A375 (cell line): ENCODE measurements at places on chromosomes 6 and 20. TPM values are rescaled to one million over a fixed set of nuclear protein-coding genes. Genes with fewer than 3 reads are reported as not detected.

The MLN gene
- total RNA-seq, result not detected in 2 replicates

The GABRR1 gene
- not detected in 2 replicates for total RNA-seq

The BPIFB4 gene
- total RNA-seq, result not detected in 2 replicates

The PEX3 gene
- total RNA-seq, result 7.6 and 9.9 TPM in 2 replicates

The RIN2 gene
- total RNA-seq, result 10.9 and 11.4 TPM in 2 replicates

The DOK5 gene
- total RNA-seq, result 0.40 and 0.53 TPM in 2 replicates

The CLDN20 gene
- total RNA-seq, result 0.11 TPM in 1 of 2 replicates, not detected in the other

The C6orf15 gene
- total RNA-seq, result not detected in 2 replicates

The LAMA2 gene
- total RNA-seq, result 2.0 and 2.6 TPM in 2 replicates

The CLIC5 gene
- 0.03 TPM in 1 of 2 replicates, not detected in the other for total RNA-seq

The CLVS2 gene
- total RNA-seq, result 0.13 and 0.60 TPM in 2 replicates

The EBF4 gene
- 0.19 and 0.37 TPM in 2 replicates for total RNA-seq

The KHDC1L gene
- not detected in 2 replicates for total RNA-seq

The MACROD2 gene
- total RNA-seq, result 1.9 and 2.6 TPM in 2 replicates

The DUSP15 gene
- total RNA-seq, result 1.5 and 3.1 TPM in 2 replicates

The SAMD5 gene
- 0.11 and 0.19 TPM in 2 replicates for total RNA-seq

The AFG1L gene
- 2.5 and 2.9 TPM in 2 replicates for total RNA-seq

The MCCD1 gene
- not detected in 2 replicates for total RNA-seq

The RSPO4 gene
- total RNA-seq, result not detected in 2 replicates

The ULBP1 gene
- not detected in 2 replicates for total RNA-seq

The FOXQ1 gene
- total RNA-seq, result not detected in 2 replicates

The ANKRD66 gene
- not detected in 2 replicates for total RNA-seq

The PLG gene
- not detected in 2 replicates for total RNA-seq

The FANCE gene
- 11.0 and 12.6 TPM in 2 replicates for total RNA-seq

The NHLRC1 gene
- 0.30 and 0.40 TPM in 2 replicates for total RNA-seq

The PTK6 gene
- 0.24 TPM in 1 of 2 replicates, not detected in the other for total RNA-seq

The IYD gene
- 0.04 TPM in 1 of 2 replicates, not detected in the other for total RNA-seq

The PGC gene
- total RNA-seq, result not detected in 2 replicates

The PSMB9 gene
- total RNA-seq, result 23.9 and 29.9 TPM in 2 replicates

The LY6G6F gene
- not detected in 2 replicates for total RNA-seq

The RGS17 gene
- 0.53 and 2.1 TPM in 2 replicates for total RNA-seq

The FAXC gene
- 2.8 and 5.2 TPM in 2 replicates for total RNA-seq

The INSM1 gene
- not detected in 2 replicates for total RNA-seq

The ZNF165 gene
- total RNA-seq, result 0.87 and 1.0 TPM in 2 replicates
